ENCODE measurements at places on chromosomes 12 and 14.

DNA sequence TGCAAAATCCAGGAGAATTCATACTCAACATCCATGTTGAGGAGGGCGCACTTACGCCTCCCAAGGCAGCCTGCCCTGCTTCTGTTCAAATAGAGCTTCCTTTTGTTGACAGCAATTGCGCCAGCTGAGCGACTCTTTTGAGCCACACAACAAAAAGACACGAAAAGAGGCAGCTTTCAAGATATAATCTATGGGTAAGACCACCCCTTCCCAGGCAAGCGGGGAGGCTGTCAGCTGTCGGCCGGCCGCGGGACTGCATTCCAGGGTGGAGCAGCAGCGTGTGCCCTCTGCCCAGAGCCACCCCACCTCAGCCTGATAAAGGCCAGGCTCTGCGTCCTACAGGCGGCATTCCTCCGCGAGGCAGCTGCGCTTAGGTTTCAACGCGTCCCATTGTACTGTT lies 15.8 kb upstream of the STAB2 start:
- DNase-seq: no peak

GRCh38 chr14:100534528-100535286 lies 52.5 kb downstream of the BEGAIN start:
- DNase-seq: no peak

- no peak for DNase-seq
These were observed 46.8 kb downstream of the ATP2B1 start for GRCh38 chr12:89661706-89662330.

DNA sequence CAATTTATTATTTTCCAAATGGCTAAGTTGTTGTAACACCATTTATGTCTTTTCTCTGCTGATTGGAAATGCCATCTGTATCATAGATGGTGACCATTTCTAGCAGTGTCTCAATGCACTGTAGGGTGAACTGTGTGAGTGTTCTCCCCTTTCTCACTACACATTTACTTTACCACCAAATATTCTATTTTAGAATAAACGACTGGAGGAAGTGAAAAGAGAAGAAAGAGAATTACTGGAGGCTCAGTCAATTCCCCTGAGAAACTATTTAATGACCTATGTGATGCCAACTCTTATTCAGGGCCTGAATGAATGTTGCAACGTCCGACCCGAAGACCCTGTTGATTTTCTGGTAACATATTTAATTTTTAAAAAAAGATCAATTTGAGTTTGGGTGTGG lies 15.5 kb upstream of the PAPOLA start:
- no peak for DNase-seq

DNA sequence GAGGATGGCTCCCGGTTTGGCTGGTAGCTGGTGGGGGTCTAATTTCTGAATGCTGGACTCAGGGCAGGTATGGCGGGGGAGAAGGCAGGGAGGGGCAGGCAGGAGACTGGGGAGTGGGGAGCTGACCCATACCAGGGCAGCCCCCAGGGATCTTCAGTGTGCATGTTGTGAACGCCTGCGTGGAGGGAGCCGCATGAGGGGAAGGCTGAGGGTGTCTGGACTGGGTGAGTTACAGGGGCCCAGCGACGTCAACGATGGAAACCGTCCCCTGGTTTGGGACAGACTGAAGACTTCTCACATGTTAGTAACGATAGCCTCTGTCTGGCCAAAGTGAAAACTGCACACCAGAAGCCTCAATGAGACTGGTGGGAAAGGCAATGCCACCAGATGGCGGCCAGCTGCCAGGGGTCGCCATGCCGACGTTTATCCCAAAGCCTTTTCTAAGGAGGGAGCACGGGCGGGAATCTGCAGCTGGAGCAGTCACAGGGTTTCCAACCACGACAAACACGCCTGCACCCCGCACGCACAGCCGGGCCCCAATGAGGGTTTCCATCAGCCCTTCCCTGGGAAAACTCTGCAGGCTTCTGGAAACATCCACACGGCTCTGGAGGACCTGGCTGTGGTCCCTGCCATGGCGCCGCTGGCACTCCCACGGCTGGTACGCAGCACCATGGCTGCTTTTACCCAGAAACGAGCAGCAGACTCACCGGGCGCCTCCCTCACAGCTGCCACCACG lies 14.0 kb downstream of the PGAM5 start:
- DNase-seq: no peak
